ENCODE measurements at places on chromosomes 12 and 14.

DNA sequence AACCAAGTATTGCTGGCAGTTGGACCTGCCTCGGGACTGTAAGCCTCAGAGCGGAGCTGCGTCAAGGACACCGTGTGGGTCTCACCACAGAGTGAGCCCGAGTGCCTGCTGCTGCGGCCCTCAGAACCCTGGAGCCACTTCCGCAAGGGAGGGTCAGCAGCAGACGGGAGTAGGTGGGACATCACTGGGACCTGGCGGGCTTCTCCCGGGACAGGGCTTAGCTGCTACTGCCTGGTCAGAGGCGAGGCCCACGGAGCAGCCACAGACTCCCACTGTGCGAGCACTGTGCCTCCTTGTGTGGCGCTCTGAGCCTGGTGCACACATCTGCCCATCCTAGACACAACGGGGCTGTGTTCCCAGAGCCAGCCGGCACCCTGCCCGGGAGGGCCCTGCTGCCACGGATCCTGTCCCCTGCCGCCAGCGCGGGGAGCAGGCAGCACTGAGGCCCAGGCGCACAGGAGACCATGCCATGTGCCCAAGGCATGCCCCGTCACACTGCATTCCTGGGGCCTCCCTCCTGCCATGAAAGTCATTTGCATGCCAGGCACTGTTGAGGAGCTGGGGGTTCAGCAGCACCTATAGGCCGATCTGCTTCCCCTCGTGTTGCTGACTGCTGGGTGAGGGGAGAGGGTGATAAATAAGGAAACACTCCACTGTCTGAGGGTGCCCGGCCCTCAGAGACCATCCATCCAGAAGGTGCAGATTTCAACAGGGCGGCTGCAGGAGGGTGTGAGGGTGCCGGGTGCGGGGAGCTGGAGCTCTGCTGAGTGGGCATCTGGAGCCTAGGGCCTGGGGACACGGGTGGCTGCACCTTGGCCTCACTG lies 10.0 kb downstream of the HIP1R start:
- no peak for DNase-seq

DNA sequence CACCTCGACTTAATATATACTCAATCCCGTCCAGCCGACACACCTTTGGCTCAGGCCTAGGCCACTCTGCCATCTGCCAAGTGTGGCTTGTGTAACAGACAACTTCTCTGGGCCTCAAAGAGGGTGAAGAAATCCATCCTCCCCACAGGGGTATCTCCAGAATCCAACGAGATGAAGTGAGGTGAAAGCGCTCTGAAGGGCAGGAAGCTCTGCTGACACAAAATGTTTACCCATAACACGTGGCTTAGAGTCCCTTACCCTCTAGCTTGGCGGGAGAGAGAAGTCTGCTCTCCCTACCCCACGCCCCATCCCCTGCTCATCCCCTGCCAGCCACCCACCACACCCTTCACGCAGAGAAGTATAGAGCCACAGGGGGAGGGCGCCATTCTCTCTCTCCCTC lies 13.0 kb downstream of the ZBTB39 start:
- DNase-seq, result no peak

GRCh38 chr12:124021007-124021406 lies 48.0 kb downstream of the ZNF664 start:
- no peak for DNase-seq

- DNase-seq, result no peak
These were observed 82.5 kb upstream of the FICD start for GRCh38 chr12:108432423-108433121.

GRCh38 chr14:92794547-92794941 lies 439 bp downstream of the GOLGA5 start:
- peak; percentile 40 for DNase-seq

GRCh38 chr12:26621932-26622331 lies 211.1 kb downstream of the ITPR2 start:
- DNase-seq, result no peak

- DNase-seq, result no peak
These were observed 107.9 kb downstream of the KCNC2 start for GRCh38 chr12:75101781-75102180.

DNA sequence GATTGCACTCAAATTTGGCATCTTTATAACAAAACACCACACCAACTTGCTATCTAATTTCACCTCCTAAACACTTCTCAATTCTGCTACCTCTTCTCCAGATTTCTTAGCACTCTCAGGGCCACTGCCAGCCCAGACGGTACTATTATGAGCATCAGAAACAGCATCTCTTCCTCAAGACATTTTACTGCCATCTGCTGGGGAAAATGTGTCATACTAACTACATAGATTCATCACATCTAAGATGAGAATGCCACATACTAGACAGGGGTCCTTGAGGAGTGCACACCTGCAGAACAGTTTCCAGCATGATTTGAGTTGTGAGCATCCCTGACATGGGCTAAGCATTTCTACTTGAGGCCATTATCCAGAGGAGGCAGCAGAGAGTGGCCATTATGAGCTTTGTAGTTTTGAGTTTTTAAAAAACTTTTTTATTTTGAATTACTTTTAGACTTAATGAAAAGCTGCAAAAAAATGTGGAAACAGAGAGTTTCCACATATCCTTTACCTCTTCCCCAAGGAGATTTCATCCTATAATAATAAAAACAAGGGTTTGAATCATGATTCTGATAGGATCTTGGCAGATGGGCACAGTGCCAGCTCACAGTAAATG lies 15.1 kb upstream of the GRIP1 start:
- peak; percentile 71 for DNase-seq

DNA sequence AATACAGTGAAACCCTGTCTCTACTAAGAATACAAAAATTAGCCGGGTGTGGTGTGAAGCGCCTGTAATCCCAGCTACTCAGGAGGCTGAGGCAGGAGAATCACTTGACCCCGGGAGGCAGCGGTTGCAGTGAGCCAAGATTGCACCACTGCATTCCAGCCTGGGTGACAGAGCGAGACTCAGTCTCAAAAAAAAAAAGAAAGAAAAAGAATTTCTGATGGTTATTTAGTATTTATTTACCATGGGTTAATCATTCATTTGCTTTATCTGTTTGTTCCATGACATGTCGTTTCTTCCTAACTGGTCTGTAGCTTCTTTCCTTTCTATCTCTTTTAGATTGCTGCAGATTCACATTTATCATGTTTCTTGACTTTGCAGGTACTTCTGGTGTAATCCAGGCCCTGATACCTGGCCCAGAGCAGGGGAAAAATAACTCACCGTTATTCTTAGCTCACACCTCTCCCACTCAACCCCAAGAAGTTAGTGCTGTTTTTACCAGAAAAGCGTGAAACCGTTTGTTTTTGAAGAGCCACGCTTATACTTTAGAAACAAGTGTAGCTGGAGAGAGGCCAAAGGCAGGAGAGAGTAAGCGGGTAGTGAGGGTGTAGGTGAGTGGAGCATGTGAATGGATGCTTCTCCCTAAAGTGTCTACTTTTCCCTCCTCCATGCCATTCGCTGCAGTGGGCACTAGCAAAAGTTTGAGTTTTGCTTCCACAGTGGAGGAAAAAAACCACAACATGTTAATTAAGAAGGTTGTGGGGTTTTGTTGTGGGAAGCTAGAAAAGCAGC lies 45.4 kb downstream of the SRGAP1 start:
- DNase-seq, result no peak

DNA sequence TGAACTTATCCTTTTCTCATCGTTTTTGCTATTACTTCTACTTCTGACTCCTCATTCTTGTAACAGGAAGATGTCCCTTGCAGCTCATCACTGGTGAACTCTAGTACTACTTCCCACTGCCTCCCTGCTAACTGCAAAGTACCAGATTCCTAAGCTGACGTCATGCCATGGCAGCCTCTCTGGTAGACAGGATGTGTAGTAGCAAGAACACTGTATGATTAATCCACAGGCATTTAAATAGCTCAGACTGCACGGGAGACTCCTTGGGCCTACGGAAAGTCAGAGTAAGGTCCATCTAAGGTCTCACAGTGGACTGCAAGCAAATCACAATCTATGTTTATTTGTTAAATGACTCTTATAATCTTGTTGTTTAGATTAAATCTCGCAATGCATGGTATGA lies 43.5 kb downstream of the DNAI7 start:
- peak; percentile 98 for DNase-seq

- DNase-seq, result peak; percentile 58
These were observed 180.2 kb downstream of the ACSS3 start for GRCh38 chr12:81257947-81258551.

All from mesenchymal stem cell (in vitro differentiated cells and primary cell).